Left renal pelvis (tissue), 4 donors: ENCODE measurements at places on chromosomes 7 and 10. TPM values are rescaled to one million over a fixed set of nuclear protein-coding genes. Genes with fewer than 3 reads are reported as not detected.

The STOX1 gene
- 11.4 TPM for polyA plus RNA-seq

The GSDME gene
- 13.9 TPM for polyA plus RNA-seq

GRCh38 chr10:557792-558328 lies 131.6 kb downstream of the DIP2C start:
- no peak for DNase-seq

DNA sequence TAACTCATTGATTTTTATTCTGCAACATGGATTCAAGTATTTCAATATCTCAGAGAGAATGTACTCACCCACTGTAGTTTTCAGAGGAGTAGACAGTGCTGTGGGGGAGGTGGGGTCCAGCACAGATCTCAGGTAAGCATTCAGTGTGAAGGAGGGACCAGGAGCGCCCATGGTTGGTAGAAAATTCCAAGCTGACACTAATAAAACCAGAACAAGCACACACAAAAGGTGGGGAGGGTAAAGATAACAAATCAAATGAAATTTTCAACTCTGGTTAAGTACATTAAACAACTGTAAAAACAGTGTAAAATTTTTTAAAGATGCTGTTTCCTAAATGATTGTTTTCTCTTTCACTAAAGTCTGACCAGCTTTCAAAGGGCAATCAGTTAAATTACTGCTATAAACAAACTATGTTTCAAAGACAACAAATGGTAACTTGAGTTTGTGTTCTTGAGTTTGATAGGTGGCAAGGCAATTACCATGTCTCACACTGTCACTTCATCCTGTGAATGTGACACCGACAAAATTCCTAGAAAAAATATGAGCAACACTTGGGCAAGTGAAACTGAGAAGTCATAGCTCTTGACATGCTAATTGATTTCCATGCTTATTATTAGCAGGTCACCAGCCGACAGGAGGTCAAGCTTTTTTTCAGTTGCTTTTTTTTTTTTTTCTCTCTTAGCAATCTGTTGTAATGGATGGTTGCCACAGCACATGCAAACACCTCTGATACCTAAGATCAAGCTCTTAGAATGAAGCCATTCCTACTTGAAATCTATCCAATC lies 205.8 kb upstream of the SLC26A5 start:
- DNase-seq: no peak

GRCh38 chr10:118963341-118963740 lies 66.2 kb upstream of the NANOS1 start:
- DNase-seq: no peak
